ENCODE measurements at places on chromosomes 12 and 14.

GRCh38 chr14:92684801-92685560, 63.4 kb downstream of the LGMN start:
- DNase-seq = no peak

- no peak for DNase-seq
Measured at GRCh38 chr12:6631549-6631961, 4.2 kb downstream of the LPAR5 start.

GRCh38 chr14:72525087-72525915, 368.6 kb downstream of the DPF3 start:
- DNase-seq = no peak

GRCh38 chr14:97920201-97920600, 1123.0 kb downstream of the VRK1 start:
- no peak for DNase-seq

Measured in ELR (cell line).